ENCODE measurements at places on chromosomes 4 and X.

GRCh38 chrX:73944563-73944908, 359.4 kb upstream of the ZCCHC13 start:
- no peak for DNase-seq

- DNase-seq: peak; percentile 46
These were observed 24.2 kb downstream of the RBPJ start for GRCh38 chr4:26344901-26345564.

DNA sequence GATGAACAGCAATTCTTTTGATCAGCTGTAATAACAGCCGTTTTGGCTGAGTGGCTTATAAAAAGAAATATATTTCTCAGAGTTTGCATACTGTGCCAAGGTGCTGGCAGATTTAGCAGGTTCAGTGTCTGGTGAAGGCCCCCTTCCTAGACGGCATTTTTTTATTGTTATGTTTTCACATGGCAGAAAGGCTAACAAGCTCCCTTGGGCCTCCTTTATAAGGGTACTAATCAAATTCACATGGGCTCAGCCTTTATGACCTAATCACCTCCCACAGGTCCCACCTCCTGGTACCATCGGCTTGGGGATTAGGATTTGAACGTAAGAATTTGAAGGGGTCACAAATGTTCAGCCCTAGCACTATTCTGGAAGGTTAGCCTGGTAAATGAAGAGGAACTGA, 431.9 kb downstream of the SPOCK3 start:
- peak; percentile 10 for DNase-seq

DNA sequence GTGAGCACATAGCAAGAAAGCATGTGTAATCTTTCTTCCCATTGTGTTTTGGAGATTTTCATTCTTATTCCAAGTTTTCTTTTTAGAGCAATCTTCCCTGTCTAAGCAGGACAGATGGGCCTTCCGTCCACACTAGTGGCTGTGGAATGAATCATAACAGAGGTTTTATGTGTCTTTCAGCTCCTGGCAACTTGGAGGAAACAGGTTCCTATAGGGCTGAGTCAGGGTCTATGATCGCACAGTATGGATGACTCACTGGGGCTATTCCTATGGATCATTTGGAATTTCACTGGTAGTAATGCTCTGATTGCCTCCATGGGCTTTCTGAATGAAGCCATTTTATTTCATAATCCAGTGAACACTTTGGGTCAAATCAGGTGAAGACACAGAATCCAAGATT, 51.8 kb upstream of the CBLL2 start:
- DNase-seq: no peak

- no peak for DNase-seq
These were observed 64.8 kb downstream of the TMEM131L start for GRCh38 chr4:153531000-153531358.

DNA sequence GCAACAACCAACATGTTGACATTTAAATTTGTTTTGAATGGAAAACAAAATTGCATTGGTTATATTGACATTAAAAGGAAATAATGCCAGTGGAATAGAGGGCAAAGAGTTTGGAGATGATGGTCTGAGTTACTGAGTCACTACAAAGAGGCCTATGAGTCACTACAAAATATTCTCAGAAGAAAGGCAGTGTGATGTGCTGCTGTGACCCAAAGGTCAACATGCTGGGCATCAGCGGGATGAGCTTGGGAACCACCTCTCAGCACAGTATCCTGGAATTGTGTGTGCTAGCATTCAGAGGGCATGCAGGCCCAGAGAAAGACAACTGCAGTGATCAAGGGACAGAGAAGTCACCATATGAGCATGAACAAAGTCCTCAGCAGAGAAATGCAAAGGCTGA, 2.8 kb downstream of the CMC4 start:
- DNase-seq: no peak

DNA sequence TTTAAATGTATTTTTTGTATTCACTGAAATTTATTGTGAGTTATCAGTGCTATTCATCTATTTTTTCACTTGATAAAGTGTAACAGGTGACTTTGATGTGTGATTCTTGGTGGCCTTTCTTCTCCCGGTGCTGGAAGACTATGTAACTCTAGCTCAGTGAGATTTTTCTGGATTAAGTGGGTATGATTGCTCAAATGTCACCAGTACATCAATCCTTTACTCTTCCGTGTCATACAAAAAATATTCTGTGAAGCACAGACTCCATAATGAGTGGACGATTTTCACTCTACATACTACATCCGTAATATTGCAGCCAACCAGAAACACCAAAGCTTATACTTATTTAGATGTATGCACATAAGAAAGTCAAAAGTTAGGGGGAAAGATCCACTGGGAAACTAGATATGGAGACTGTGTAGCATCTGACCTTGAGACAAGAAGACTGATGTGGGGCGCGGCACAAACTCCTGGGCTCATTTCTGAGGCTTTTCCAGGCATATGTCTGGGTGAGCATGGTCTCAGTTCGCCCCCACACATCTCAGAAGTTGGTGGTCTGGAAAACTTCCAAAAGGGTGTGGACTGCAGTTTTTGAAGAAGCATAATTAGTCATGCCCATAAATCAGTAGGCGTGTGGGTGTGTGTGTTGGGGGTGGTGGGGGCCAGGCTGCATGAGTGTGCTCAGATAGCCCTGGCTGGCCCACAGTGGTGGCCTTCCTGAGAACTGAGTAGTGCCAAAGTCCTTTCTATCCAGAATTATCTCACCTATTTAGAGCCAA, 53.9 kb upstream of the TENM3 start:
- DNase-seq: no peak

GRCh38 chr4:8542776-8543525, 37.2 kb upstream of the GPR78 start:
- no peak for DNase-seq

GRCh38 chrX:134502686-134503085, 42.7 kb downstream of the HPRT1 start:
- DNase-seq: peak; percentile 58

- no peak for DNase-seq
These were observed 6.8 kb upstream of the WDR13 start for GRCh38 chrX:48590203-48591103.

GRCh38 chrX:3379111-3379510, 32.7 kb upstream of the MXRA5 start:
- no peak for DNase-seq

DNA sequence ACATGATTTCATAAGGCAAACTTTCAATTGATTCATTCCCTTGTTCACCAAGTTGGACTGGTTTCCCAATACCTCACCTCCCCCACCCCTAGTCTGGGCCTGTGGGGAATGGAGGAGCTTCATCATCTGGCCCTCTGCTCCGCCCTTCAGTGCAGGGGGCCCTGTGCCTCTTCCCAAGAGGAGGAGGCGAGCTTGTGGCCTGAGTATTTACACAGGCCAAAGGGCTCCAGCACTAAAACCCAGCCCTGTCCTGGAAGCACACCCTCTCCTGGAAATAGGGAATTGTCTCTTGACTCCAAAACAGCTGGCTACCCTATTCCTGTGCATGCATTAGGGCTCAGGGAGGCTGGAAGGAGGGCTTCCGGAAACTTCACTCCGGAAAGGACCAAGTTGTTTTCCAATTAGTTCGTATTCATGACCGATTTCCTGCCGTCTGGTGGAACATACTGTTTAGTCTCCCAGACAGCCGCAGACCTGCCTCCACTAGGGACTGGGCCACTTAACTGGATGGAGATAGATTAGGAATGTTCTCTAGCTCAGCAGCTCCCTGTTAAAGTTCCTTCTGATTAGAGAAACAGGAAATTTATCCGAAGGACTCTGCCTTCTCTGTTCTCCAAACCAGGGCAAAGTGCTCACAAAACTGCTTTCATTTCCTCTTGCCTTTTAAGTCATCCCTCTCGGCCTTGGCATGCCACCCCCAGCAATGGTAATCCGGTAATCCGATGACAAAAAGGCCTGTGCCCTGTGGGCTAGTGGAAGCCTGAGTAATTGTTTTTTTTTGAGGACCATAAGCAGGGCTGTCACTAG, 5.8 kb downstream of the SRPX2 start:
- DNase-seq: peak; percentile 72

DNA sequence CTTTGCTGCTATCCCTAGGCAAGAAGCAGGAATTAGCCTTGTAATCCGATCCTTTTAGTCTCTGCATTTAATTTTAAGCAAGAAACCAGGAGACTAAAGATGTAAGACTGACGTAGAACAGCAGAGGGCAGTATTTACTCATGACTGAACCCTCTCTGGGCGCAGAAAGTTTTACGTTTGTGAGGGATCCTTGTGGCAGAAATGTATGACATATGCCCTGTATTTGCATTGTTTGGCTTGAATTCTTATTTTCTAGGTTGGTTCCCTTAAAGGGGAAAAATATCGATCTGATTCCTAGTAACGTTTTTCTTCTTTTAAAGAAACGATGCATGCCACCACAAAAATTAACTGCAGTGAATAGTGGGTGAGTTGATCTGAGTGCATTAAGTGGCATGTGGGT, 1.3 kb upstream of the FAT4 start:
- DNase-seq: peak; percentile 98

- no peak for DNase-seq
These were observed 151.9 kb upstream of the DIPK2B start for GRCh38 chrX:45352611-45353010.

DNA sequence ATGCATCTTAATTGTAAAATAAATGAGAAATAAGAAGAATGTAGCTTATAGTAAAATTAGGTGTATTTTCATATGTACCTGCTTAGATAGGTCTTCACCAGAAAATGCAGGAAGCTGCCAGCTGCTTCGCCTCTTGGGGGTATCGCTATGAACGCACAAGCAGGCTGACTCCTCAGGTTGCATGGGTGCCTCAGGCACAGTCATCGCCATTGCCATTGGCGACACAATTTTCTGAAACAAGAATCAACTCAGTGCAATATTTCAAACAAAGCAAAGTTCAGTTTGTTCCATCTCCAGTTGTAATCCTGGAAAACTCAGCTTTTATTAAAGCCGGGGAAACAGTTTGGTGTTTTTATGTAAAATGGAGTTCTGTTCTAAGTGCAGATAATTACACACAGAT, 29.7 kb downstream of the STOX2 start:
- DNase-seq: no peak

DNA sequence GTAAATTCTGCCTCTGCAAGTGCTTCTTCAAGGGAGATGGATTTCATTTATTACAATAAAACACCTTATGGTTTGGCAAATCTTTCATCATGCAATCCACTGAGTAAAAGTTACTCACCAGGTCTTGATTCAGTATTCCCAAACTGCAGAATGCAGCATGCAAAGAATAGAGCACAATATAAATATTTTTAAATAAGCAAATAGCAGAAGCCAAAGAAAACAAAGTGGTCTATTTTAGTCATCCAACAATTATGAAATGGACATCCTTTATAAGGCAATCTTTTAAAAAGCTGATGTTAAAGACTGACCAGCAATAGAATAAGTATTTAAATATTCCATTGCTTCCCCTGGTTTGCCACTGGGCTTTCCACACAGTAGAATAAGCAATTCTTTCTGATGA, 59.5 kb downstream of the SLC39A8 start:
- no peak for DNase-seq

- no peak for DNase-seq
These were observed 97.7 kb upstream of the ACSL4 start for GRCh38 chrX:109830704-109831206.

DNA sequence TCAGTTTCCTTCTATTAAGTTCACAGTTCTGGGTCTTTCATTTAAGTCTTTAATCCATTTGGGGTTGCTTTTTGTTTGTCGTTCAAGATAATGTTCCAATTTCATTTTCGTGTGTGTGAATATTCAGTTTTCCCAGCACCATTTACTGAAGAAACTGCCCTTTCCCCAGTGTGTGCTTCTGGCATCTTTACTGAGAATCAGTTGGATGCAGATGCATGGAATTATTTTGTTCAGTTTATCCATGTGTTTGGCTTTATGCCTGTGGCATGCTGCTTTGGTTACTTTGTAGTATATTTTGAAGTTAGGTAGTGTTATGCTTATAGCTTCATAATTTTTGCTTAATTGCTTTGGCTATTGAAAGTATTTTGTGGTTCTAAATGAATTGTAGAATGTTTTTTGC, 163.8 kb upstream of the HDX start:
- no peak for DNase-seq

DNA sequence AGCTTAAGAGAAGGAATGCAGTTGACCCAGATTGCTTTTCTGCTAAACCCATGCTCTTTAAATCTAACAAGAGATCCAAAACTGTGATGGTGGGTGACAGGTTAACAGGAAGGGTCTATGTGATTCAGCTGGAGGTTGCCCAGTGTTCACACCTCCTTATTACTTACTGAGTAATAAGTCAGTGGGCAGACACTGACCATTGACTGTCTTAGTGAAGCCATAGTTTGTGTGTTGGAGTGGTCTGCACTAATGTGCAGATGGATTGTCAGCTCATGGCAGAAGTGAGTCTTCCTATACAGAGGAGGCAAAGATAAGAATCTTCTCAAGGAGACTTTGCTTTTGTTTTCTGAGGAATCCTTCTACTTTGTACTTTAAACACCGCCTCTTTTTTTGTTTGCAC, 15.2 kb upstream of the RUFY3 start:
- DNase-seq: peak; percentile 39

- DNase-seq: peak; percentile 94
These were observed 191.0 kb downstream of the NSUN7 start for GRCh38 chr4:40940756-40941155.

- no peak for DNase-seq
These were observed 64.7 kb upstream of the RPL34 start for GRCh38 chr4:108555701-108556100.

DNA sequence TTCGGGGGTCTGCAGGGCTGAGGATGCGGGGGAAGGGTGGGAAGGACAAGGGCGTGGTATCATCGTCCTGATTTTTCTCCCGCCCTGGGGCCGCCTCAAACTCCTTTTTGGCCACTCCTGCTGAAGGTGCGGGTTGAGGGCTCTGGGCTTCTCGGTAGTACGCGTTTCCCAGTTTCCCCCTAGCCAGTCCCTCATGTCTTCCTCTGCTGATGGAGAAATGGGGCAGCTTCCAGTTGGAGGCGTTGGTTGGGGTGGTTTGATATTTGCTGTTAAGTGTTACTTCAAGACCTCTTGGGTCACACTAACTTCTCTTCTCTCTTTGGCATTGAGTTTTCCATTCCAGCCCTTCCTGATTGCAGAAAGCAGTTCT, 482 bp downstream of the GSTCD start:
- DNase-seq: peak; percentile 60

DNA sequence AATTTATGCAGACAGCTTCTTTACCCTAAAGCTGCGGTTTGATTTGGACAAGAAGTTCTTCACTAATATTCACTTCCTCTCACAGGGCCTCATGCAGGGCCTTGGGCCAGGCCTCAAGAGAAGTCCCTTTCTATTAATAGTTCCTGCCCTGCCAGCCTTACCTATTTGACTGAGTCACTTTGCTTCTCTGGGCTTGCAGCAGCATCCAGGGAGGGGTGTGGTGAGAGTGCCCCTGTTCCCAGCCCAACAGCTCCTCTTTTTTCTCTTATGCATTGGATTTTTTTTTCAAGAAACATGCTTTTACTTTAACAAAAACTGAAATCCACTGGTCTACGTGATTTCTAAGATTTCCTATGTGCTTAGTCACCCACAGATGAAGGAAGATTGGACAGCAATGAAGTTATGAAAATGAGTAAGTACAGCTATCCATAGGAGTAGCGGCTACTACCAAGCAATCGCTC, 26.7 kb downstream of the FAM156B start:
- no peak for DNase-seq

DNA sequence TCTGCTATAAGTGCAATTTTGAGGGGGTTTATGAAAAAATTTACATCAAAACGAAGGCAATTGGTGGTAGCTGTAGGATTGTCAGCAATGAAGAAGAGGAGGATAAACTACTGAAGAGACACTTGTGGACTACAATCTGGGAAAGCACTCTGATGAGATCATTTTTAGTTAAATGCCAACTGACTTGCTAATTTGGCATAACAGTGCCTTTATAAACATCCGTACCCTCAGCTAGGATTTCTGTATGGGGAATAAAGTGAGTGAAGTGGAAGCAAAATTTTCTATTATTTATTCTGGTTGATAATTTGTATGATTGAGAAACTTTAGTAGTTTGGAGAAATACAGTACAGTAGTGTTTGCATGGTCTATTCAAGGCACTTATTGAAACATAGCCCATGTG, 11.2 kb upstream of the GNRHR start:
- no peak for DNase-seq

Measured in lung (tissue), 17 donors.